ENCODE measurements at places on chromosomes 4 and X.

- DNase-seq, result peak; percentile 9
Measured at GRCh38 chrX:18348047-18348446, 6.4 kb downstream of the SCML2 start.

DNA sequence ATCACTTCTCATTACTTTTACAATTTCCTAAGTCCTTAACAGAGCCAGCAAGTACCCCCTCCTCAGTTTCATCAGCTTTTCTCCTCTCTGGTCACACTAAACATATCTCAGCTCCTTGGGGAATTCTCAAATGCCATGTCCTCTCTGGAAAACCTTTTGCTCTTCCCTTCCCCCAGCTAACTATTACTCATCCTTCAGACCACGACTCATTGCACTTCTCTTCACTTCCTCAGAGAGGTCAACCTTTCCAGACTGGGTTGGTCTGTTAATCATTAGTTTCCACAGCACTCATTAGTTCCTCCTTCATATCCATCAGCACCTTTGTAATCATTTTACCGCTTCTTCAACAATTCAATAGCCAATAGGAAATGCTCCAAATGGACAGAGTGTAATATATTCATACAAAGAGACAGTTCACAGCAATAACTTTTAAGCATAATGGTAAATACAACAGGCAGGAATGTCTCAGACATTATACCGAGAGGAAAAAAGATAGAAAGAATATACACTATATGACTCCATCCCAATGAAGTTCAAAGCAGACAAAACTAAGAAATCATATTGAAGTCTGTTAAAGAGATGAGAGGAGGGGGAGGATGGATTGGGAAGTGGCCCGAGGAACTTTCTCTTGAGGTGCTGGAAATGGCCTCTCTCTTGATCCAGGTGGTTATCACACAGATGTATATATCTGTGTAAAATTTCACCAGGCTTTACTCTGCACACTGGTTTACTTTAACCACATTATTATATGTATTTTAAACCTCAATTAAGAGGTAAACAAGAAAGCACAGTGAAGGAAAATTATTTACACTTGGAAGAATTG lies 39.6 kb downstream of the DDX60L start:
- peak; percentile 87 for DNase-seq

DNA sequence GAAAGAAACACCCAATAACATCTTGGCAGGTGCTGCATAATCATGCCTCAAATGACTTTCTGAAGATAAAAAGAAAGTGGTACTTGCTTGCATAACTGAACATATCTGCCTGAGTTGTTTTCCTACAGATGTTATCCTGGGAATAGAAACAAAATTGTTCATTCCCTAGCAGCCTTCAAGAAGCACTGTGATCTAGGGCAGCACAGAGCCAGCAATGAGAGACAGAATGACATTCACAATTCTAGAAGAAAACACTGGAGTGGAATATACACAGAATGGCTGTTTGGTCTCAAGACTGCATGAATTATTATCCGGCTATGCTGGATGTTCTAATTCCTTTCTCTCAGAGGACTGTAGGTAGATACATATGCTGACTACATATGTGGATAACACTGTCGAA lies 790.9 kb downstream of the PDHA2 start:
- no peak for DNase-seq

GRCh38 chr4:5398056-5398455 lies 310.3 kb downstream of the EVC2 start:
- DNase-seq, result no peak

- DNase-seq, result no peak
Measured at GRCh38 chr4:1997712-1998111, 11.1 kb downstream of the NELFA start.

GRCh38 chrX:10168226-10168625 lies 11.5 kb downstream of the CLCN4 start:
- DNase-seq, result no peak

- DNase-seq, result no peak
Measured at GRCh38 chrX:116009861-116010710, 160.5 kb upstream of the AGTR2 start.

DNA sequence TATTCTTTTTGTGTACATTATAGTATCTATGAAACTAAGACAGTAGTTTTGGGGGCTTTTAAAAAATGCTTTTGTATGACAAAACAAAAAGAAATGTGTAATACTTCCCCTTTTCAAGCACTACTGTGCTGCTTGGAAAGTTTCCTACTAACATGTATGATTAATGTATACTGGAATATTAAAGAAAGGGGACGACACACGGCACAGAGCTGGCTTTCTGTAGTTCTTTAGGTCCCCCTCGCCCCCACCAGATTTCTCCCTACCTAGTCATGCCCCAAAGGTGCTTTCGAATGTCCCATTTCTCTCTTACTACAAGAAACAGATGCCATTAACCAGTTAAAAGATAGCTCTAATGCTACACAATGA lies 1.6 kb upstream of the AP1S2 start:
- no peak for DNase-seq

DNA sequence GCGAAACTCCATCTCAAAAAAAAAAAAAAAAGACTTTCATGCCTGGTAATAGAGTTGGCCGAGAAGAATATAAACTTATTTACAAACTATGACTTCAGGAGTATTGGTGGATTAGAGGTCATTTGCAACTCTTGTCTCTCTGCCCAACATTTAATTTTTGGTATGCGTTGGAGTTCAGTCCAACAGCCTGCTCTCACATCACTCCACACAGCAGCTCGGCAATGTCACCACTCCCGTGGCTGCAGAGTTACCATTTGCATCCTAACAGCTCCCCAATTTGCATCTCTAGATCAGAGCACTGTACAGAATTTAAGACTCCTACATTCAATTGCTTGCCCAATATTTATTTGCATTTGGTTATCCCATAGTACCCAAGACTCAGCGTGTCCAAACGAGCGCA lies 40.9 kb upstream of the AP1AR start:
- DNase-seq, result no peak

- DNase-seq, result no peak
Measured at GRCh38 chr4:168999809-169000208, 10.2 kb downstream of the CBR4 start.

DNA sequence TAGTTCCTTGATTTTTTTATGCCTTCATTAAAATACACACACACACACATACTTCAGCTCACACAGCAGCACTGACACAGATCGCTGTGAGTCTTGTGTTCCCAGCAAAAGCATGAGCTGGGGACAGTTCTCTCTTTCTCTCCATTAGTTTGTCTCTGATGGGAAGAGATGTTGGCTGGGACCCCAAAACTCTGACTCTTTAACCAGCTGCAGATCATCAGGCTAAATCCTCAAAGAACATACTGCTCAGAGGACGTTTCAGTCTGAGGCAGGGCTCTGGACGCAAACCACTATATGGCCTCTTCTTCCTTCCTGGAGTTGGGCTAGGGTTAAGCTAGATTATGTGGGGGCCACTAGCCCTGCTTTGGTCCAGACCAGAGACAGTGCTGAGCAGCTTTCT lies 109.6 kb downstream of the NHSL2 start:
- DNase-seq, result no peak

- DNase-seq, result no peak
Measured at GRCh38 chr4:145580906-145581305, 38.3 kb upstream of the MMAA start.

- DNase-seq, result no peak
Measured at GRCh38 chr4:184420881-184421416, 53.4 kb downstream of the IRF2 start.

- DNase-seq, result no peak
Measured at GRCh38 chr4:55517526-55518229, 29.0 kb downstream of the CLOCK start.

DNA sequence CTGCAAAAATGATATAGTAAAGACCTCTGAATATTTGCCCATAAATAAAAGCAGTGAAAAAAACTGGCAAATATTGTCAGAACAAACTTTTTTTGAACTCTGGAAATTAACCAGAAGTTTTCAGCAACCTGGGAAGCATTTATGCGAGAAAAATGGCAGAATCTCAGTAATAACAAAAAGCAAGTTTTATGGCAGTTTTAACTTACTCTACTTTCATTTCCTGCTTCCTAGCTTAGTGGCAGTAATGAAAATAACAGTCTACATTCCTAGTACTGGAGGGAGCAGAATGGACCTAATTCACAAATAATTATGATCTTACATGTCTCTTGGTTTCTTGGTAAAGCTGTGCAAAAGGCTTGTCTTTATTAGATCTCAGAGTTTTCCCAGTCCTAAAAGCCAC lies 460.1 kb downstream of the NAF1 start:
- DNase-seq, result no peak

DNA sequence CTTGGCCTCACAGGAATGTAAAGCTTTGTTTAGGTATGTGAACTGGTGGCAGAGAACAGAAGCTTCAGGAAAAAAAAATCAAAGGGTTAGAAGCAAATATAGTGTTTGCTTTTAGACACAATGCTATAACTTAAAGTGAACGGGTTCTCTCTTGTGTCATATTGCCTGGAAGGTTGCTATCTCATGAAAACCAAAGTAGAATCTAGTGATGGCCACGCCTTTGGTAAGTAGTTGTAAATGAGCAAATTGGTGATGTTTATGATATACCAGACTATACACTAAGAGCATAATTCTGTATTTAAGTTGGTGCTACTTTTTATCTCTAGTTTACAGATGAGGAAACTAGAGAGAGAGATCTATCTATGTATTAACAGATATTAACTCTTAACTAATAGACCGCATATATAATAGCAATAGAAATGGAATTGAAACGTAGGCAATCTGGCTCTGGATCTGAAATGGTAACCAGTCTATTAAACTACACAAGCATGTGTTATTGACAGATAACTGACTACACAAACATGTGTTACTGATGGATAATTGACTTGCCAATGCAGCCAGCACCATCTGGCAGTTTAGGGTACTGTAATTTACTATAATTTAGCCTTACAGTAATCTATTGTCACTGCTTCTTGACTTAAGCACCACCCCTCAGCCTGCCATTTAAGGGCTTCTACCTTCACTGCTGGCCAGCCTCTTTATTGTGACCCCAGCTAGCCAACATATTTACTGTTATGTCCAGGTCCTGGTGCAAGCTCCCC lies 40.8 kb downstream of the HCCS start:
- no peak for DNase-seq

Measured in fibroblast of skin of right biceps (primary cell).